Mesothelial cell of epicardium (in vitro differentiated cells): ENCODE measurements at places on chromosomes 1 and 21.

- DNase-seq, result no peak
Observed at GRCh38 chr1:3651930-3652547, at the start of gene TP73. Gene TP73, plus strand, starts transcription at chr1:3652516. Its CDS starts 29,850 bp downstream, at chr1:3682366.

DNA sequence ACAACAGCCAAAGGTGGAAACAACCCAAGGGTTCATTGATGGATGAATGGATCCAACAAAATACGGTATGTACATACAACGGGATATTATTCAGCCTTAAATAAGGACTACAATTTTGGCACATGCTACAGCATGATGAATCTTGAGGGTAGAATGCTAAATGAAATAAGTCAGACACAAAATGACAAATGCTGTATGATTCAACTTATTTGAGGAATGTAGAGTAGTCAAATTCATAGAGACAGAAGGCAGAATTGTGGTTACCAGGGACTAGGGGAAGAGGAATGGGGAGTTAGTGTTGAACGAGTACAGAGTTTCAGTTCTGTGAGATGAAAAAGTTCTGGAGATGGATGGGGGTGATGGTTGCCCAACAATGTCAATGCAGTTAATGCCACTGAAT, 118.0 kb upstream of the PAXBP1 start:
- DNase-seq, result no peak

- DNase-seq, result no peak
Observed at GRCh38 chr1:966135-966703, at the start of gene PLEKHN1. Gene PLEKHN1, plus strand, starts transcription at chr1:966482. Its CDS starts 50 bp downstream, at chr1:966532.

GRCh38 chr1:78678324-78678723, 28.7 kb downstream of the IFI44 start:
- no peak for DNase-seq

GRCh38 chr1:60386249-60386648, 312.7 kb upstream of the C1orf87 start:
- DNase-seq, result no peak

DNA sequence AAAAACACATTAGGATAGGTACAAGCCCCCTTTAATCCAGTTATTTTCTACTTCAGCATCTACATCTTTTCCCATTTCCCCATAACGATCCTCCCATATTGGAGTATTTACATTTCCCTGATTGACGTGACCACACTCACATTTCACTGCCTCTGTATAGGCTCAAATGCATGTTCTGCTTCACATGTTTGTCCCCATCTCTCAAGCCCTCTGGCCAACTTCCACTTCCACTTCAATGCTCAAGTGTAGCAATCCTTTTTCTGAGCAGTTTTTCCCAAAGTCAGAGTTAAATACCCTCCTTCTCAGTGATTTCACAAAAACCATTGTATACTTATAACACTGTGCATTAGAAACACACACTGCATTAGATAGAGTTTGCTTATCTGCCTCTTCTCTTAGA, 61.8 kb upstream of the TTLL7 start:
- DNase-seq, result no peak

DNA sequence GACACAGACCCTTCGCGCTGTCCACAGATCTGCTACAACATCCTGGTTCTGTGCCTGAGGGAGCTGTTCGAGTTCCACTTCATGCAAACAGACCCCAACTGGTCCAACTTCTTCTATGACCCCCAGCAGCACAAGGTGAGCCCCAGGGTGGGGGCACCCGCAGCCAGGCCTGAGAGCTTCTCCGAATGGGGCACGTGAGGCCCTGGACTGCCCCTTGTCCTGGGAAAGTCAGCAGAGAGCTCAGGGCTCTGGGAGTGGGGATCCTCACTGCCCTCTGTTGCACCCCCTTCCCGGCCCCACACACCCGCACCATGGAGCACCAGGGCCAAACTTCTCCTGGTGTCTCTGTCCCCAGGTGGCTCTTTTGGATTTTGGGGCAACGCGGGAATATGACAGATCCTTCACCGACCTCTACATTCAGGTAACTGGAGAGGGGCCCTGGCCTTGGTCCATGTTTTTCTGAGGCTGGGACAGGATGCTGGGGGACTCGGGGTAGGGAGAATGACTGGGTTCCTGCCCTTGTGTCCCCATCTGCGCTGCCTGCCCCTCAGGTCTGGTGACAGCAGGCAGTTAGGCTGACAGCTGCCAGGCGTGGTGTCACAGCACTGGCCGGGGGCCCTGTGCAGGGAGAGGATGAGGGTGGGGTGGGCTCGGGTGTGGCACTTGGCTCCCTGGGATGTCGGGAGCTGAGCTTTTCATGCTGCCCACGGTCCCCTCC, 44.6 kb downstream of the COQ8A start:
- DNase-seq, result no peak

DNA sequence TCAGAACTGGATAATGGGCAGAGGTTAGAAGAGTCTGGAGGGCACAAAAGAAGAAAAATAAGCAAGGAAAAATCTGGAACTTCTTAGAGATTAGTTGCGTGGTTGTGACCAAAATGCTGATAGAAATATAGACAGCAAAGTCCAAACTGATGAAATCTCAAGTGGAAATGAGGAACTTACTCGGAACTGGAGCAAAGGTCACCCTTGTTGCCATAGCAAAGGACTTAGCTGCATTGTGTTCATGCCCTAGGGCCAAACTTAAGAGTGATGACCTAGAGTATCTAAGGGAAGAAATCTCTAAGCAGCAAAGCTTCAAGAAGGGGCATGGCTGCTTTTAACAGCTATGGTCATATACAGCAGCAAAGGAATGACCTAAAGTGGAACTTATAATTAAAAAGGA, 180.0 kb downstream of the TTLL7 start:
- no peak for DNase-seq

DNA sequence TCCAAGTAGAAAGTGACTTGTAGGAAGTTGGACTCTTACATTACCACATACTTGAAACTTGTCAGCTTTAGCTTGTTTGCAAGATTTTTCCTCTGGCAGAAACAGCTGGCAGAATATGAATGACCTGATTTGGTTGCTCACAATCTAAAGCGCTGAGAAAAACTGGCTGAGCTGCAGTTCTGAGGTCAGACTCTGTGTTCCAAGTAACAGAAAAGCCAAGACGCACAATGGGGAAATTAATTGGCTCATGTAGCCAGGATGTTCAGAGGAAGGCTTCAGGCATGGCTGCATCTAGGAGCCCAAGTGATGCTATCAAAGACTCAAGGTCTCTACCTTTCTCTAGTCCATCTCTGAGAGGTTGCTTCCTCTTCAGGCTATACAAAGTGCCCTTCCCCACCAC, 27.0 kb downstream of the ALPL start:
- no peak for DNase-seq

- peak; percentile 52 for DNase-seq
Observed at GRCh38 chr1:112504661-112505399, 3.9 kb upstream of the WNT2B start.

GRCh38 chr1:180922631-180923015, 9.9 kb downstream of the KIAA1614 start:
- no peak for DNase-seq

- DNase-seq, result no peak
Observed at GRCh38 chr1:209624558-209625549, 27.4 kb downstream of the LAMB3 start.

GRCh38 chr1:162168261-162168660, 98.8 kb downstream of the NOS1AP start:
- no peak for DNase-seq

DNA sequence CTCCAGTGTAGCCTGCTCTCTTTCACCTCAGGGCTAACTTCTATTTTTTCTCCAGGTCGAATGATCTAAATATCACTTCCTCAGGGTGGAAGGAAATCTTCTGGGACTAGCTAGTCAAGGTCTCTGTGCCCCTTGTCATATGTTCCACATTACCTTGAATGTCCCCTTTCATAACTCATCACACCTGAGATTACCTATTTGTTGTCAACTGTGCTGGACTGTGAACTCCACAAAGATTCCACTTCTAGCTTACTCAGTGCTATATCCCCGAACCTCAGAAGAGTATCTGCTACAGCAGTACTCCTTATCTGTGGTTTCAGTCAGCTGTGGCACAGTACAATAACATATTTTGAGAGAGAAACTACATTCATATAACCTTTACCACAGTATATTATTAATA, 14.6 kb upstream of the SYNJ1 start:
- DNase-seq, result no peak
